ENCODE measurements at places on chromosomes 6 and 20. TPM values are rescaled to one million over a fixed set of nuclear protein-coding genes. Genes with fewer than 3 reads are reported as not detected.

DNA sequence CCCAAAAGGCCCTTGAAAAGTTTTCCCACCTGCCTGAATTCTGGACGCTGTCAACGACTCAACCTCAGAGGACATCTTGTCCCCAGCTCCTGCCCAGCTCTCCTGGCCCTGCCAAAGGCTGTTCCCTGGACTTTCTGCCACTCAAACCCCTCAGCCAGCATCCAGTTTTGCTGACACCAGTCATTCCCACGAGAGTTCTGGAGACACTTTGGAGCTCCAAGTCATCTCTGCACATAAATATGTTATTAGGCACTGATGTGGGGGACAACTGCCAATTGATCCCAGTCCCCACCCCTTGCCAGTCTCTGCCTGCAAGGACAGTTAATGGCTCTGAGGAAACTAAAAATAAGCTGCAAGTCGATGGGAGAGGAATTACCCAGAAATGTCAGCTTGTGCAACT lies 38.9 kb upstream of the KCNB1 start:
- H3K4me3 ChIP-seq, result no peak overlapping the region
- no peak overlapping the region for H3K27ac ChIP-seq
- H3K4me1 ChIP-seq, result no peaks in the 10 kb centered on the region
- H3K36me3 ChIP-seq, result peaks cover 25% of the 10 kb centered on the region
- H3K27me3 ChIP-seq, result no peaks in the 10 kb centered on the region

- no peaks in the 10 kb centered on the region for H3K36me3 ChIP-seq
- H3K4me1 ChIP-seq, result no peaks in the 10 kb centered on the region
- no peak overlapping the region for H3K27ac ChIP-seq
- no peaks in the 10 kb centered on the region for H3K27me3 ChIP-seq
These were observed 301.7 kb upstream of the ZFP64 start for GRCh38 chr20:52493171-52493721.

DNA sequence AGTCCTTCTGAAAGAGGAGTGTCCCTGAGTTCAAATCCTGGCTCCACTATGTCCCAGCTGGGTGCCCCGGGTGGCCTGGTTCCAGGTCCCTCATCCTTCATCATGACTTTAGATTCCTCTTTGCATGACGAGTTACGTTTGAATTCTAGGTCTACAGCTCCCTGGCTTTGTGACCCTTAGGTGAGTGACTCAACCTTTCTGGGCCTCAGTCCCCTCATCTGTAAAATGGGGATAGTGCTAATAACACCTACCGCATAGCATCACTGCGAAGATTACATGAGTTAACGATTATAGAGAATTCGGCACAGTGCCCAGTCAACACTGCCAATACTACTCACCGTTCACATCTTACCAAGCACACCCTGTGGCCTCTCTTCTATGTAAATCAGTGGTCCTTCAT lies 39.4 kb downstream of the RSPO4 start:
- no peaks in the 10 kb centered on the region for H3K4me1 ChIP-seq
- no peaks in the 10 kb centered on the region for H3K27me3 ChIP-seq
- no peaks in the 10 kb centered on the region for H3K36me3 ChIP-seq
- H3K27ac ChIP-seq, result no peak overlapping the region

GRCh38 chr6:146277142-146277541 lies 248.3 kb downstream of the GRM1 start:
- no peak overlapping the region for H3K27ac ChIP-seq
- H3K36me3 ChIP-seq, result no peaks in the 10 kb centered on the region
- no peak overlapping the region for H3K4me3 ChIP-seq
- no peaks in the 10 kb centered on the region for H3K27me3 ChIP-seq

OR12D3 gene
- total RNA-seq, result not detected

Measured in H9 (cell line).